ENCODE measurements at places on chromosomes 12 and 14.
A peak's percentile ranks its signal among the peaks of the same experiment; 100 is the strongest.

DNA sequence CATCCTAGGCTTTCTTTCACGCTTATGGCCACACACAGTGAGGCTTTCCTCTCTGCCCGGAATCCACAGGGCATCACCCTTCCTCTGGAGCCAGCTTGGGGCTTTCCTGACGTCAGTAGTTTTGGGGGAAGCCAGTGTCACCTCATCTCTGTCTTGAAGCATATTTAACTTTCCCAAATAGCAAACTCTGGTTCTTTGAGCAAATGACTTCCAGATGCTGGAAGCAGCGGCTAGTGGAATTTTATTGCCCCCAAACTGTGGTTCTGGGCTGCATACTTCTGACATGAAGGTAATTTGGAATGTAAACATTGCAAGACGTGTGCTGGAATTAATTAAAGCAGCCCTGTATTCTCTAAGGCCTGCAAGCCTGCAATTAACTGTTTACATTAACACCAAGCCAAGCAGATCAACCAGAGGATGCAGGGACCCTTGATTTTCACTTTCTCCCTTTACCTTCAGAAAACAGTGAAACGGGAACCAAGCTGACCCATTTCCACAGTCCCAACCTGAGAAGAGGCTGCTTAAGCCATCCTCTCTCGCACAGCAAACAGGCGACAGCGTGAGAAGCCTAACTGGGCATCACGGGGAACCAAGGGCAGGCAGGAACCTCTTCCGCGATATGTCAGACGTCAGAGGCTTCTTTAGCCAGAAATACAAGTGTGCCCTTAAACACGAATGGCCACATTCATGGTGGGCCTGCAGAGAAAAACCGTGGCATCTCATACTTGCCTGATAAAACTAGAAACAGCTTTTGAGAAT, 258.4 kb downstream of the CACNA1C start:
- no peak for DNase-seq

GRCh38 chr14:74501135-74501614, 7.6 kb downstream of the ISCA2 start:
- DNase-seq, result no peak

GRCh38 chr14:24999157-24999556, 50.8 kb downstream of the STXBP6 start:
- DNase-seq, result no peak

- no peak for DNase-seq
Observed at GRCh38 chr12:86711731-86712130, 455.5 kb upstream of the MGAT4C start.

- no peak for DNase-seq
Observed at GRCh38 chr12:75724928-75725312, 213.5 kb upstream of the KRR1 start.

- peak; percentile 4 for DNase-seq
Observed at GRCh38 chr12:107515446-107515958, 170.1 kb upstream of the PWP1 start.

GRCh38 chr12:19227880-19228210, 98.3 kb downstream of the PLEKHA5 start:
- no peak for DNase-seq

DNA sequence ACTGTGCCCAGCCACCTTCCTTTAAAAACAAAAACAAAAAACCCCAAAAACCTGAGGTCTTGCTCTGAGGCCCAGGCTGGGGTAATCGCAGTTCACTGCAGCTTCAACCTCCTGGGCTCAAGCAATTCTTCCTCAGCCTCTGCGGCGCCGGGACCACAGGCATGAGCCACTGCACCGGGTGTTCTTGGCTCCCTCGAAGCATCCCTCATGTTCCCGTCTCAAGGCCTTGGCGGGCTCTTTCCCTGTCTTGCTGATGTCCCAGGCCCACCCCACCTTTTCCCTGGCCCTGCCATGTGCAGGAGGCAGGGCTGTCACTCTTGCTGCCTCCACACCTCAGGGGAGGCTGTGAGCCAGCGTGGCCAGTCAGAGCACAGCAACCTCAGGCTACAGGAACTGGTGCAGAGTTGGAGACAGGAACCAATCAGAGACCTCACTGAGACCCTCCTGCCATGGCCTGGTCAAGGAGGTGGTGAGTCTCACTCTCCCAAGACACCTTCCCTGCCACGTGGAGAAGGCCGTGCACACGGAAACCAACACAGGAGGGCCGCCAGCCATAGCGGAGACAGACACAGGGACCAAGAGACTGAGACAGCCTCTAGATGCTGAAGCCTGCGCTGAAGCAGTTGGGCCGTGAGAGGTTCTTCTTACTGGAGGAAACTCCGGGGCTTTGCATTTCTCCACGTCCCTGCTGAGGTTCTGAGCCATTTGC, 6.0 kb upstream of the AMN start:
- no peak for DNase-seq

DNA sequence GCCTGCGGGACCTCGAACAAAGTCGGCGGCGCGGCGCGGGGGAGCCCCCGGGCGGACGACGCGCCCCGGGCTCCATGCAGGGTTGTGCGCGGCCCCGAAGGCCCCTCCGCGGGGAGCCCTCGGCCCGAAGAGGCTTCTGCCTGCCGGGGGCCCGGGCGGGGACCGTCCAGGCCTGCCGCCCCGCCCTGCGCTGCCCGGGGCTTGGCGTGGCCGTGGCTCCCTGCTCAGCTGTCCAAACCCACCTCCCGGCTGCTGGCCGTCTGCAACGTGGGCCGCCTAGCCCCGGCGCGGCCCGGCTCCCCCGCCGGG, 670 bp downstream of the DYRK2 start:
- DNase-seq, result peak; percentile 18

GRCh38 chr12:131854861-131855476, 26.8 kb downstream of the MMP17 start:
- no peak for DNase-seq

DNA sequence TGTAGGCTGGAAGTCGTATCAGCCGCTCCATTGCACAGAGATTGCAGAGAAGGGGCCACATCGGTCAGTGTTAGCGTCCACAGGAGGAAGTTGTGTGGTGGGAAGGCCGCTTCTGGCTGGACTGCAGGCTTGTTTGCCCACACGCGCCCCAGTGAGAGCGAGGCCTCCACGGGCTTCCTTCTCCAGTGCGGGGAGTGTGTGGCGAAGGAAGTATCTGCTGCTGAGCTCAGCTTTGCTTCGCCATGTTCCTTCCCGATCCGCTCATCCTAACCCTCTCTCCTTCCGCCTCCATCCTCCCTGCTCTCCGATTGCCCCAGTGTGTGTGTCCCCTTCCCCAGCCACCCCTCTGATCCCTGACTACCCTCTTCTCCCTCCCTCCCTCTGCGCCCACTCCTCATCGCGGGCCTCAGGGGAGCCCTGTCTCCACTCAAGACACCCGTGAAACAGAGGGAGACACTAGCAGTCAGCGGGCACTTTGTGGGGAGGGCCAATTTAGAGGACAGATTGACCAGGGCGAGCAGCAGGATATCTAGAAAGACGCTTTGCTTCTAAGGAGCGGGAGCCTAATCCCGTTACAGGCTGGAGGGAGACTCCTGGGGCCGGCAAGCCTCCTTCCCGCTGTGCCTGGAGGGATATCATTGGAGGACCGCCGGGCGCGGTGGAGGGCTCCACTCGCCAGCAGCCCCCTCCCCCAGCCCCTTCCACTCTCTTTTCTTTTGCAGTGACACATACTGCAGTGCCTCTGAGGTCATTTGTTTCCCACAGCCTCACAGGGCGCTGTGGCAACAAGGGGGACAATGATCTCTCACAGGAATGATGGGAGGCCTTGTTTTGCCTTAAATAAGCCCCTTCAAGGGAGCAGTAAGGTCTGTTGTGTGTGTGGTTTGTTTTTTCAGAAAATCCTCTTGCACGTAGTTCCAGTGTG, 428.8 kb downstream of the ZFP36L1 start:
- no peak for DNase-seq

- no peak for DNase-seq
Observed at GRCh38 chr14:71947947-71948500, 15.8 kb downstream of the RGS6 start.

- no peak for DNase-seq
Observed at GRCh38 chr14:70692210-70692609, 50.5 kb downstream of the TTC9 start.

DNA sequence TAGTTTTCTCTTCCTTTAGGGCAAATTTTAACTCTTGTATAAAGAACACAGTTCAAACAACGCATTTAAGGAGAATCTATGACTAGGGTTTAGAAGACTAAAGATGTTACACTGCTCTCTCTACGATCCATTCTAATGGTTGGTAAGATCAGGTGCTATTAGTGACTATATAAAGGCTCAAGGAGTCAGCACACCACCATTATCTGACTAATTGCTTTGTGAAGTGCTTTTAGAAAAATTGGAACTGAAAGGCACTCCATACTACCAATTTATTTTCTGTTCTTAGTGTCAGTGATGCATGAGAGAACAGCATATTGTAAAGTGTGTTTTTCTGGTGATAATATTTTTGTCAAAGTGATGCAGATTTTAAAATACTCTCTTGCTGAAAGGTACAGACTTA, 136.8 kb downstream of the SYT1 start:
- no peak for DNase-seq

DNA sequence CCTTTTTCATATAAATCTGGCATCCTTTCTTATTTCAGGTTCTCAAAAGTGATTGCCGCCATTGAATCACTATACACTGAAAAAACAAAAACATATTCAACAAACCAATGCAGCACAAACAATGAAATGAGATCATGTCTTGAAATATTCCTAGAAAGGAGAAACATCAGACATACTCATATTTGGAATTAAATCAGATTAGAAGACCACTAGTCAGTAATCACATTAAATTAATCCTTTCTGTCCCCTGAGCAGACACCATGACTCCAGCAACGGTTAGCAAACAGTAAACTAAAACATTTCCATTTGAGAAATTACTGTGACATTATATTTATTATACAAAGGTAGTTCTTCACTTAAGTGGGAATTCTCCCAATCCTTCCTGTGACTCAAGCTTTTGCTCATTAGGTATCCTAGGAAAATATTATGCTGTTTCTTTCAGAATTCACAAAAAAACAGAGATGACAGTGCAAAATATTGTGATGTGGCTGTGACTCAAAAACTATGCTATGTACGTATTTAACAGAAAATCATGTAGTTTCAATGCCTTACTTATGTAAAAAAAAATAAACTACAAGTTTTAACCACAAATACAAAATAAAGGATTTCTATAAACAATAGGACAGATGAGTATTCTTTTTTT, 29.7 kb downstream of the CPNE8 start:
- DNase-seq, result no peak

Measured in activated gamma-delta T cell treated with anti-CD3 and anti-CD28 coated beads, Interleukin-2, amount 50 U/mL, for 16 hours (primary cell).